Right atrium auricular region (tissue), 2 donors: ENCODE measurements at places on chromosomes 2 and 18. TPM values are rescaled to one million over a fixed set of nuclear protein-coding genes. Genes with fewer than 3 reads are reported as not detected.

PDE6D gene
- 17.5 TPM for total RNA-seq

GRCh38 chr18:76495435-76496193 lies 572 bp upstream of the ZNF516 start:
- no peak for DNase-seq
- peak overlapping the region; percentile 58 for H3K4me3 ChIP-seq
- H3K4me1 ChIP-seq, result no peaks in the 10 kb centered on the region
- H3K27me3 ChIP-seq, result no peaks in the 10 kb centered on the region

DNA sequence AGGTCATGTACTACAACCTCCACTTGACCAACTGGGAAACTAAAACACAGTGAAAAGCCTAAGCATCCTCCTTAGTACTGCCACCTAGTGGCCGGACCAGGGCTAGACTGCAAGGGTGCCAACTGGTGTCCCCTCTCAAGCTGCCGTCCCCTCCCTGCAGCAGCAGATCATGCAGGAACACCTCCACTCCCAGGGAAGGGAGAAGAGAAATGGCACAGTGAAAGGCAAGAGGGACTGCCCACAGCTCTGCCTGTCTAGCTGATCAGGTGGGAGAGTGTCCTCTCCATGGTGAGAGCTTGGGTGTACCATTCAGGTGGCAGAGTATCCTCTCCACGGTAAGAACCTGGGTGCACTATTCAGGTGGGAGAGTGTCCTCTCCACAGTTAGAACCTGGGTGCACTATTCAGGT lies 78.1 kb downstream of the AAK1 start:
- H3K4me3 ChIP-seq, result no peak overlapping the region
- no peak overlapping the region for H3K27ac ChIP-seq
- H3K36me3 ChIP-seq, result no peaks in the 10 kb centered on the region
- no peaks in the 10 kb centered on the region for H3K27me3 ChIP-seq
- no peaks in the 10 kb centered on the region for H3K4me1 ChIP-seq

- DNase-seq, result no peak
- H3K4me1 ChIP-seq, result no peaks in the 10 kb centered on the region
- no peak overlapping the region for H3K27ac ChIP-seq
- no peaks in the 10 kb centered on the region for H3K27me3 ChIP-seq
Measured at GRCh38 chr18:79738581-79739439, 58.9 kb upstream of the KCNG2 start.

DNA sequence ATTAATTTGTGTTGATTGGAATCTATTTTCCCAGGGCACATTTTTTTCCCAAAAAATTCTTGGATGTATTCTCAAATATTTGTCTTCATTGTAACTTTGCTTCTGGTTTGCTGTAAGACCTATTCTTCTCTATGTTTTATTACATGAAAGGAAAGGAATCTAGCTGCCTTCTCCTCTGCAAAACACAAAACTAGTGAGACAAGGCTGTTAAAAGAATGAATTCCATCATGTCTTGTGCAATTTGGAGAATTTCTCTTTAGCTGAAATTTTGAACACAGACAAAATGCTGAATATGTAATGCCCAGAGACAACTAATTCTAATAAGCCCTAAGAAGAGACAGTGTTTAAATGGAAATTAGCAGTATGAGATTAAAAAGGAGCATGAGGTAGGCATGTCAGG lies 275.9 kb downstream of the CDH20 start:
- H3K36me3 ChIP-seq, result no peaks in the 10 kb centered on the region
- H3K4me3 ChIP-seq, result no peak overlapping the region
- DNase-seq, result no peak
- H3K27me3 ChIP-seq, result no peaks in the 10 kb centered on the region

DNA sequence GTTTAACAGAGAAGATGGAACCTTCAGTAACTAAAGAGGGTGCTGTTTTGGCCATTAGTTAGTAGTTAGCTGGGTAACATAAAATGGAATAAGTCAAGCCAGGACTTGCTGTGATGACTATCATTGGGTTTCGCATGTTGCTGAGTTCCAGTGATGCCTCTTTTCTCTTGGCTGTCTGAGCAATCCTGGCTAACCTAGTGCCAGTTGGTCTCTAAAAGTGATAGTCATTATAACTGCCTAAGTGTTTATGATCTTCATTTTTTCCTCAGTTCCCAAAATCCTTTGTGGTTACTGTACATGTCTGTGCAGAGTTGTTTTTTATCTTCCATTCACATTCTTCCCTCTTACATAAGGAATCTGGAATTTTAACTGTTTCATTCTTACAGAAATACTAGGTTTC lies 33.4 kb downstream of the WDR43 start:
- H3K4me3 ChIP-seq, result no peak overlapping the region
- peaks cover 73% of the 10 kb centered on the region for H3K36me3 ChIP-seq
- DNase-seq, result no peak
- no peaks in the 10 kb centered on the region for H3K27me3 ChIP-seq
- H3K4me1 ChIP-seq, result no peaks in the 10 kb centered on the region
- H3K27ac ChIP-seq, result no peak overlapping the region
